Effector memory CD8-positive, alpha-beta T cell (primary cell): ENCODE measurements at places on chromosomes 5 and 9.

DNA sequence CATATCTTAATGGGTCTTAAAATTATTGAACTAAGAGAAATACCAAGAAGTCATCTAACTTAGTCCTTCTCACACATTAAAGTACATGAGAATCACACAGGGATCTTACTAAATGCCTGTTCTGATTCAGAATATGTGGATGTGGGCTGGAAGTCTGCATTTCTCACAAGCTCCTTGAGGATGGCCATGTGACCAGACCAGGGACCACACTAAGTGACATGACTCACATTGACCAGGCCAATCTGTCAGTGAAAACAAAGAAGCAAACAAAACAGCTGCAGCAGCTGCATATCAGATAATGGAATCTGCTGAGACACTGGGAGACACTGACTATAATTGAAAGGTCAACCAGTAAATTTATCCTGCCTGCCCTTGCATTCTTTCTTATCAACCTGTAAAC lies 110.5 kb downstream of the ADAMTS12 start:
- no peak for DNase-seq

GRCh38 chr5:178207183-178207916 lies 3.0 kb downstream of the HNRNPAB start:
- DNase-seq, result no peak

GRCh38 chr9:34994260-34994899 lies 4.8 kb downstream of the DNAJB5 start:
- no peak for DNase-seq

DNA sequence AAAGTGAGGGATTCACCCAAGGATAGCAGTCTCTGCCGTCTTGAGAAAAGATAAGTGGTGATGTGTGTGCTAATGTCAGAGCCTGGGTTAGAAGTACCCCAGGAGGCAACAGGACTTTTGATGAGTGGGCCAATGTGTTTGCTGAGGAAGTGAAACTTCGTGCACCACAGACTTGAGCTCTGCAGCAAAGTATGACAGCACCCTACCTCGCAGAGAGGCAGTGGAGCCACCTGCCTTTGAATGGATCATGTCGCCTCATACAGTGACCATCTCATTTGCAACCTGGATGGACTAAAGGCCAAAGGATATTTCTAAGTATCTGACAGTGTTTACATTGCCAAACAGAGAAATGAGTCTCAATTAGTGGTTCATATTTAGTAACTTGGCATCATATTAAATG lies 593.9 kb upstream of the GRAMD2B start:
- DNase-seq, result no peak

DNA sequence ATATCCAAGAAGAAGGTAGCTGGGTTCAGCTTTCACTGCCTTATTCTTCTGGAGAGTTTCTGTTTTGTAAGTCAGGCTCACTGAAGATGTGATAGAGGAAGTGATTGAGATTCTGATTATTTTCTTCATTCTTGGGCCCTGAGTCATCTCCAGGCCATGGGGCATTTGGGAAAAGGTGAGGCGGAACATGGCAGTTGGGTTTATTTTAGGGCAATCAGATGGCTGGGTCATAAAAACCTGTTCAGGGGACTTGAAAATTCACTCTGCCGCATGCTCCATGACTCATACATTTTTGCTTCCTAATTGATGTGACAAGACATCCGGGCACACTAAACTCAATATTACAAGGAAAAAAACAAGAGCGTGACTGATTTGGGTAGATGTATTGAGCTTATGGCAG lies 265.7 kb upstream of the KLF4 start:
- no peak for DNase-seq

- DNase-seq, result no peak
Measured at GRCh38 chr9:128175726-128176125, 15.6 kb downstream of the CIZ1 start.

DNA sequence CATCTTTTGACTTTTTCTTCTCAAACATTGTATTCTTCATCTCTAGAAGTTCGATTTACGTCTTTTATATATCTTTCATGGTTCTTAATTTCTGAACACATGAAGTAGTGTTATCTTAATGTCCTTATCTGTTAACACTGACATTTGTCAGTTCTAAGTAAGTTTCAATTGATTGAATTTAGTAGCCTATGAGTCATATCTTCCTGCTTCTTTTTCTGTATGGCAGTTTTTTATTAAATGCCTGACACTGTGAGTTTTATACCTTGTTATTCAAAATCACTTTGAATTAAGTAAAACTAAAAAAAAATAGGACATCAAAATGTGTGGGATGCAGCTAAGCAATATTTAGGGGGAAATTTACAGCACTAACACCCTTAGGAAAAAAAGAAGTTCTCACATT lies 707.0 kb upstream of the ACO1 start:
- DNase-seq, result no peak

- DNase-seq, result no peak
Measured at GRCh38 chr5:93576994-93577853, 3.8 kb downstream of the NR2F1-AS1 start.

DNA sequence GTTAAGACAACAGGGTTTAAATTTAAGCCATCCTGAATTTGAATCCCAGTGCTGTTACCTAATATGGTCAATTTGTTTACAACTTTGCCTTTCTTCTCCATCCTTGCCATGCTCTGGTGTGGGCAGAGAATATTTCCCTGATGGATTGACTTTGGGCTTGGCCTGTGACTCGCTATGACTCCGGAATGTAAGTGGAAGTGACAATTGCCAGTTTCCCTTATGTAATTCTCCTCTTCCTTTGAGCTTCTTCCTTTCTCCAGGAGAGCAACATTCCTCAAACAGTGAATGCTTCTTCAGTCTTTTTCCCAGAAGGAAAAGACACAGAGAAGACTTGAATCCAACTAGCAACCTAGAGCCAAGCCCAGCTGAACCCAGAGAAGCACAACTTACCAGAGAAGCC lies 159.1 kb downstream of the LURAP1L start:
- no peak for DNase-seq

GRCh38 chr9:136267261-136268111 lies 21.9 kb upstream of the QSOX2 start:
- peak; percentile 71 for DNase-seq

DNA sequence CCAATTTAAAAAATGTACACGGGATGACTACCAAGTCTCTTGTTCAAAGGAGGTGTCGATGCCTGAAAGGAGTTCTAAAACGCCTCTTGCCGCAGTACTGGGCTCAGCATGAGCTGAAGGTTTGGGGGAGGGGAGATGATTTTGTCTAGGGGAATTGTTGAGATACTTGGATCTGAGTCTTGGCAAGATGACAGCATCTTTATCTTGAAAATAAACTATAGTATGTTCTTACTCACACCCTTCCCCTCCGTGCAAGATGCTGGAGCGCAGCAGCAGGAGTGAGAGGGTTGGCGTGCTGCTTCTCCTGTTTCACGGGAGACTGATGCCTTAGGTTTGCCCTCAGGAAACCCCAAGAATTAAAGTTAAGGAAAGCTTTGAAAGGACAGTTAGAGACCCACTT lies 47.3 kb downstream of the FAM78A start:
- no peak for DNase-seq

- no peak for DNase-seq
Measured at GRCh38 chr9:108756746-108757490, 98.9 kb downstream of the ACTL7B start.

- no peak for DNase-seq
Measured at GRCh38 chr5:34736445-34737115, 80.5 kb downstream of the RAI14 start.

DNA sequence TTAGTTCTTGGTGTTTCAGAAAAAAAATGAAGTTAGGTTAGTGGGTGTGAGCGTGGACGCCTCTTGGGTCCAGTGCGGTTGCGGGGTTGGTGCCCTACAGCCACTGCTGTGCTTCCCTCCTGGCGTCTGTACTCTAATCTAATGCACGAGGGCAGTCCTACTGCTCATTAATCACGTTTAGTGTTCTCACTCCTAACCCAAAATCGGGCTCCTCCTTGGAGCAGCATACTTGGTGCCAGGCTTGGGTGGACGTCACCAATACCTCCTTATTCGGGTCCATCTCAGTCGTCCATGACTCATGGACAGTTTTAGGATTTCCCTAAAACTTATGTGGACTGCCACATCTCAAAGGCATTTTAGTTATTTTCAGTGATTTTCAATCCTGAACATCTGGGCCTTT lies 41.6 kb downstream of the TRIO start:
- DNase-seq, result no peak

GRCh38 chr5:76617675-76618074 lies 5.5 kb downstream of the F2RL2 start:
- DNase-seq, result no peak
